ENCODE measurements at places on chromosomes 1 and 21.

- DNase-seq = peak; percentile 61
These were observed 6.1 kb downstream of the SRM start for GRCh38 chr1:11053758-11054137.

GRCh38 chr21:46596201-46596600, 8.7 kb downstream of the S100B start:
- no peak for DNase-seq

- DNase-seq = no peak
These were observed 83.8 kb downstream of the HSF2BP start for GRCh38 chr21:43575473-43575844.

DNA sequence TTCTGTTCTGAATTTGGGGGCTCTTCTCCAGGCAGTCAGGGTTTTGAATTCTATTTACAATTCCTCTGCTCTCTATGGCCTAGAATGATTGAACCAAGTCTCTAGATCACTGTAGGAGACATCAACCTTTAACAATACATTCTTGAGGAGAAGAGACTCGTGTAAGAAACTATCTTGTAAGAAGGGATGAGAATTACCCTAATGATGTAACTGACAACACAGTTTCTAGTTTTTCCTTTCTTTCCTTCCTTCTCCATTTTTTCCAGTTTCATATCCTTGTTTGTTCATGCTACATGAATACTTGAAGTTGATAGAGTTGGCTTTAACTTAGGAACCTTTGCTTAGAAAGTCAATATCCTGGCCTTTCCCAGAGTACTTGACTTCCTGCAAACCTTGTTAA, 1.3 kb upstream of the ATP1A1 start:
- DNase-seq = no peak

DNA sequence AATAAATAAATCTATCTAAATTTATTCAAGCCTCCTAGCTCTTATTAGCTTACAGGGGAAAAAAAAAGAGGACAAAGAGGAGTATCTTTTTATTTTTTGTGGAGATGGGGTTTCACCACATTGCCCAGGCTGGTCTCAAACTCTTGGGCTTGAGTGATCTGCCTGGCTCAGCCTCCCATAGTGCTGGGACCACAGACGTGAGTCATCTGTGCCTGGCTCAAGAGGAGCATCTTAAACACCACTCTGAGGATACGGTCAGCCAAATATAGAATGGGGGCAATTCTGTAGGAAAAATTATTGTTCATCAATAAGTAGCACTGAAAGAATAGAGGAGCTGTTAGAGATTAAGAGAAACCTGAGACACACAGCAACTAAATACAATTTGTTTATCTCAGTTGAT, 24.1 kb downstream of the SLC45A3 start:
- DNase-seq = peak; percentile 35

- no peak for DNase-seq
These were observed 19.5 kb downstream of the S100B start for GRCh38 chr21:46585191-46585953.

DNA sequence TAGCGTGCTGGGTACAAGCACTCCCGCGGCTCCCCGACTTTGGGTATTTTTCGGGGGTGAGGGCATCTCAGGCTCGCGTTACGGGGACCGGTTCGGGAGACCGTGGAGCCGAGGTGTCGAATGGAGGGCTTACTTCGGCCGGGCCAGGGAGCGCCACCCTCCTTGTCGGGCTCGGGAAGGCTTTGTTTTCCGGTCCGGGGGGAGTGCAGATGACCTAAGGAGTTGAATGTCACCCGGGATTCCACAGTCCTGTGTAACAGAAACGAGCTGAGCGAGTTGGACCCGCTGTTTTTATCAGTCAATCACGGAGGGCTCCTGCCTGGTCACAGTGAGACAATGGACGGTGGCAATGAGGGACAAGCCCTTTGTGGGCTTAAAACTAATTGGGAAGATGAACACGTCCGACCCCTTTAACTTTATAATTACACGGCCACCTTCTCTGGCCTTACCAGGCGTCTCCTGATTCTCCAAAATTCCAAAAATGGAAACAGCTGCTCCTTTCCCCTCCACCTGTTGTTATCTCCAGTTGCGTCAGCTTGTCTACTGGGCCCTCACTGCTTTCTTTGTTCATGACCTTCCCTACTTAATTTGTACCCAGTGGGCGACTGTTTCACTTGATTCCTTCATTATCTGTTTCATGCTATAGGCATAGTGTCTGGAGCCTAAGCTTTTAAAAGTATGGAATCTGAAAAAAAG, 929 bp upstream of the TRIM45 start:
- no peak for DNase-seq

GRCh38 chr1:21782349-21782867, 541 bp downstream of the USP48 start:
- DNase-seq = peak; percentile 22

DNA sequence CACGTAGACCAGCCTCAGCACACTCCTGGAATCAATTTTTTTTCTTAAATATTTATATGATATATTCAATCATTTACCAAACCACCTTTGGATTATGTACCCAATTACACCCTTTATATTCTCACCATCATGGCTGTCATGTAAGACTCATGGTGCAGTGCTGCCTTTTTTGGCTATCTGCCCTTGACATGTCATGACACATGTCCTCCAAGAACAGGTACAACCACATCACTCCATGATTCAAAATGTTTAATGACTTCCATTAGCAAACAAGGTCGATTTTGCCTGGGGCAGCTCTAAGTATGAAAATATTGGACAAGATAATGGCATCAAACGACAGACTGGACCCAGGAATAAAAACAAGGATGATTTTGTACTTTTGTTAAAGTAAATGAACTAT, 861.1 kb upstream of the ADAMTS5 start:
- DNase-seq = no peak

DNA sequence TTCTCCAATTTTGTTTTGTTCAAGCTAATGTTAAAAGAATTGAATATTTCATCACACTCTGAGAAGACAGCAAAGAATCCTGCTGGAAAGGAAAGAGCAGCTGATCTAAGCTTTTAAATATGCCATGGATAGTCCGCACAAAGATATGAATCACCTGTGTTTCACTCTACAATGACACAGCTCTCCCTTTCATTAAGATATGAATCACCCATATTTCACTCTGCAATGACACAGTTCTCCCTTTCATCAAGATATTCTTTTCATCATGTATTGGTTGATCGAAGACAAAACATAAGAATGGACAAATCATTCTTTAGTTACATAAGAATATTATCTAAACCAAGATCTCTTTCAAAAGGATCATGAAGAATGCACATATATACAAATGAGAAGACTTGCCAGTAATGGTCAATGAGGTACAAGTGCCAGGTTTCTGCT, 367.3 kb downstream of the SMYD3 start:
- peak; percentile 58 for DNase-seq

DNA sequence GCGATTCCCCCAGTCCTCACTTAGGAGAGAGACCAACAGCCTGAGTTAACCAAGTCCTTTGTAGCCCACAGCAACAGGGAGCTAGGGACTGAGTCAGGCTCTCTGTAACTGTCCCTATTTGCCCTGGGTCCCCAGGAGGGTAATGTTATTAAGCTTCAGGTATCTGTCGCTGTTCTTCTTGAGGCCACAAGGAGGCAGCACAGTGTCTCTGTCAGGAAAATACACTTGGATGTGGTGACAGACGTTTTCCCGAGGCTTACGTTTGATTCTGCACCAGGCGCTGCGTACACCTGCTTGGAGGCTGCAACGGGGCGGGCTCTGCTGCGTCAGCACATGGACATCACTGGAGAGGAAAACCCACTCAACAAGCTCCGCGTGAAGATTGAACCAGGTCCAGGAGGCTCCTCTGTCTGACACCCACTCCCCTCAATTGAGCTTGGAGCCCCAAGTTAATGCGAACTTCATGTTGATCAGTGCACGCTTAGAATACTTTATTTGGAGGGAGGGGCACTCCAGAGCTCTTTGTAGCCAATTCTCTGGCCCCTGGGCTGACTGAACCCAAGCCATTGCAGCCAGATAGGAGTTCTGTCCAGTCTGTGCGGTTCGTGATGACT, 10.7 kb upstream of the ELF3 start:
- peak; percentile 59 for DNase-seq

DNA sequence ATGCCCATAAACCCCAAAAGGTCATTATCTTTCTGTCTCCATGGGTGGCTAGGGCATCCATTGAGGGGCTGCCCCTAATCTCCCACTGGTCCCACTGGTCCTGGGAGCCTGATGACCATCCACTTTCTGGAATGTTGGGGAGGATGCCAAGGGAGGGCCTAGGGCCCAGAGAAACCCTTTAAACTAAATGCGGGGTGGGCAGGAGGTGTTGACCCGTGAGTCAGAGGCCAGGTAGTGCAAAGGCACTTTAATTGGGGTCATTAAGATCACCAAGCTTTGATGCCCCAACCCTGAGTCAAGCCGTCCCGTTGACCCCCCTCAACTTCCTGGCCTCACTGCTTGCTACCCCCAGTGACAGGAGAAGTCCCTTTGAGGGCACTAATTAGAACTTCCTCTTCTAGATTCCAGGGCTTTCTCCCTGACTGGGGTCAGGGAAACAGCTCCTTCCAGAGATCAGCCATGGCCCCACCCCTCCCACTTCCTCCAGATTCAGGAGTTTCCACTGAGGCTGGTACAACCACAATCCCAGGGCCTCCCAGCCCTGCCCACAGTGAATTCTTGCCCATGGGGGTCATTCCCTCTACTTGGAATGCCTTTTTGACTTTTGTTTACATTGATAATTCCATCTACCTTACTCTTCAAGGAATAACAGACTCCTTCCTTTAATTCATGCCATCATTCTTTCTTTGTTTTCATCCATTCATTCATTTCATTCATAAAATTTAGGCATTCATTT, 15.5 kb upstream of the SERINC2 start:
- peak; percentile 63 for DNase-seq

- no peak for DNase-seq
These were observed 12.8 kb downstream of the UTP25 start for GRCh38 chr1:209840611-209841010.

GRCh38 chr1:52156460-52156859, 14.6 kb downstream of the ZFYVE9 start:
- DNase-seq = no peak

GRCh38 chr1:201008666-201009360, 14.7 kb downstream of the KIF21B start:
- no peak for DNase-seq

- no peak for DNase-seq
These were observed 29.8 kb downstream of the IFNGR2 start for GRCh38 chr21:33433001-33433400.

- peak; percentile 14 for DNase-seq
These were observed 38.2 kb upstream of the ZNF124 start for GRCh38 chr1:247210062-247210375.

DNA sequence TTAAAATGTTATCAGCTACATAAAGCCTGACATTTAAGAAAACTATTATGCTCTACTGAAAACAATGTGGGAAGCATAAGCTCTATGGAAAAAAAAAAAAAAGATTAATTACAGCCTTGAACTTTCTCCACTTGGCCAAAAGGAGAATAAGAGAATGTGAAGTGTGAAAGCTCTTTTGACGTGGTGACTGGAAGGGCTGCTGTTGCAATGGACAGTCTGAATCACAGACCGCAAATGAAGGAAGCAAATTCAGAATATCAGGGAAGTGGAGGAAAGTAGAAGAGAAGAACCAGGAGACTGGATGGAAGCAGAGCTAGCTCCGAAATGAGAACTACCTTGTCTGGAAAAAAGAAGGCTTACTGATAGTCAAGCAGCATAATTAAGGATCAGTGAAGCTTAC, 106.8 kb downstream of the AK5 start:
- no peak for DNase-seq

GRCh38 chr1:86741947-86742572, 37.7 kb downstream of the SH3GLB1 start:
- DNase-seq = no peak

DNA sequence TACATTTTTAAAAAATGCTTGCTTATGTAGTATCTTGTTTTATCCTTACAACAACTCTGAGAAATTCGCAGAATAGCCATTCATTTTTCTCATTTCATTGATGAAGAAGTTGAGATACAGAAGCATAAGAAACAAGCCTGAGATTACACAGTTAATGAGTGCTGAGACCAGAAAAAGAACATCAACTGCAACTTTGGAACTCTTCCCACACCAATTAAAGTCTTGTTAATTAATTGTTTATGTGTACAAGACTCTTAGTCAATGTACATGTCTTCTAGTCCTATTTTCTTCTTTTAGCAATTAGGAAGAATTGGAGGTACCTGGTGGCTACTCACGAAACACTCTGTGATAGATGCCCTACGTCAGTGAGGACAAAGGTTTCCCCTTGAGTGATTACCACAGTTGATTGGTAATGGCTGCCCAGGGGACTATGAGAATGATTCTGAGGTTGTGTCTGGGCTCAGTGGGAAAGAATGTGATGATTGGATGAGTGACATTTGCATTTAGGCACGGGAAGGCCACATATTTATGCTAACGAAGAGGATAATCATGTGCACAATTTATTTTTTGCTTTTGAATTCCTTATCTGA, 187.4 kb upstream of the KCNK2 start:
- no peak for DNase-seq

- no peak for DNase-seq
These were observed 7.5 kb upstream of the SOX13 start for GRCh38 chr1:204065174-204065985.

- no peak for DNase-seq
These were observed 25.2 kb downstream of the NKAIN1 start for GRCh38 chr1:31214316-31215064.

- no peak for DNase-seq
These were observed 126.3 kb downstream of the PLPP3 start for GRCh38 chr1:56453016-56453415.

DNA sequence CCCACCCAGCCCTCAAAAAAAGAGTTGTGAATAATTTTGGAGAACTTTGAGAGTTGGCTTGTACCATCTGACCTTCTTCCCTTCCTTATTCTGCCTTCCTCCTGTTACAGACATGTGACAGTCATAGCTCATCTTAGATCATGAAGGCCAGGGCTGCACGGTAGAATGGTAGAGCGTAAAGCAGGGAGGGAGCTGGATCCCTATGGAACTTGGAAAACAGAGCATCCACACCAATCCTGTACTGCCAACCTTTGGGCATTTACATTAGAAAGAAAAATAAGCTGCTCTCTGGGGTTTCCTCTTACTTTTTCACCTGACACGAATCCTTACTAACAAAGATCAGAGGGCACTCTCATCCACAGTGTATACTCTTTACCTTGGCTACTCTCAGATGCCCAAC, 121.5 kb downstream of the GPR52 start:
- no peak for DNase-seq

- no peak for DNase-seq
These were observed 99.4 kb upstream of the CACYBP start for GRCh38 chr1:174900317-174900716.

GRCh38 chr1:182389619-182390047, 2.0 kb downstream of the GLUL start:
- DNase-seq = peak; percentile 16
